Activated naive CD4-positive, alpha-beta T cell treated with anti-CD3 and anti-CD28 coated beads, Interleukin-2, amount 50 U/mL, for 72 hours (primary cell): ENCODE measurements at places on chromosomes 1 and 21. TPM values are rescaled to one million over a fixed set of nuclear protein-coding genes. Genes with fewer than 3 reads are reported as not detected.

MLLT11 gene
- 5.6 TPM for total RNA-seq

NFASC gene
- total RNA-seq: 0.11 TPM

LCE1D gene
- total RNA-seq: not detected

RAP1GAP gene
- 0.46 TPM for total RNA-seq

FCN3 gene
- not detected for total RNA-seq

MMEL1 gene
- 2.5 TPM for total RNA-seq

SLC25A34 gene
- total RNA-seq: 0.23 TPM

ADGRB2 gene
- total RNA-seq: 0.49 TPM

OLIG1 gene
- total RNA-seq: 0.23 TPM

PLA2G2C gene
- 0.58 TPM for total RNA-seq

TSPEAR gene
- not detected for total RNA-seq

RCSD1 gene
- total RNA-seq: 28.2 TPM

OR14K1 gene
- total RNA-seq: not detected

GDAP2 gene
- total RNA-seq: 20.4 TPM

GPR3 gene
- total RNA-seq: 0.72 TPM
